Urinary bladder (tissue), 4 donors: ENCODE measurements at places on chromosomes 3 and 15. TPM values are rescaled to one million over a fixed set of nuclear protein-coding genes. Genes with fewer than 3 reads are reported as not detected.

The ROBO2 gene
- polyA plus RNA-seq: 1.4 TPM

The TSEN2 gene
- polyA plus RNA-seq: 16.4 TPM

The CEP152 gene
- polyA plus RNA-seq: 1.3 TPM

The GUCA1C gene
- polyA plus RNA-seq: 0.28 TPM

The DUOXA2 gene
- 0.52 TPM for polyA plus RNA-seq

The ACOX2 gene
- 25.7 TPM for polyA plus RNA-seq

The SEMA3G gene
- 28.5 TPM for polyA plus RNA-seq

The QTRT2 gene
- polyA plus RNA-seq: 9.9 TPM

The B3GALNT1 gene
- 10.7 TPM for polyA plus RNA-seq
